SW480 (cell line): ENCODE measurements at places on chromosomes 11 and 22.

- DNase-seq, result no peak
Observed at GRCh38 chr11:85869781-85870180, 14.6 kb downstream of the CCDC83 start.

DNA sequence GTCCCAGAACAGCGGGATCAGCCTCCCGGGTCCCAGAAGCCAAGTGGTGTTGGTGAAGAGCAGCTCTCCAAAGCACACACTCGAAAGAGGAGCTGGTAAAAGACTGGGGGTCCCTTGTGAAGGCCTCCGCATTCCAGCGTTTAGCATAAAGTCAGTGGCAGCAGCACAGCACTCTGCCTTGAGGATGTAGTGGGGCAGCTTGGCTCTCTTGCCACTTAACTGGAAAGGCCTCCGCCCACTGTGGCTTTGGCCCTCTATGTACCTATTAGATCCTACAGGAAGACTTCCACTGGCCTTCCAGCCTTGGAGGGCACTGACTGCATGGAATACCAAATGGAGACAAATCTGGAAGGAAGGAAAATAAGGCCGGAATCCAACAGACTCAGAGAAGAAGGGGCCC is 1455.3 kb downstream of the BRD1 start:
- no peak for DNase-seq

- no peak for DNase-seq
Observed at GRCh38 chr22:47027766-47028165, 265.3 kb downstream of the TBC1D22A start.

DNA sequence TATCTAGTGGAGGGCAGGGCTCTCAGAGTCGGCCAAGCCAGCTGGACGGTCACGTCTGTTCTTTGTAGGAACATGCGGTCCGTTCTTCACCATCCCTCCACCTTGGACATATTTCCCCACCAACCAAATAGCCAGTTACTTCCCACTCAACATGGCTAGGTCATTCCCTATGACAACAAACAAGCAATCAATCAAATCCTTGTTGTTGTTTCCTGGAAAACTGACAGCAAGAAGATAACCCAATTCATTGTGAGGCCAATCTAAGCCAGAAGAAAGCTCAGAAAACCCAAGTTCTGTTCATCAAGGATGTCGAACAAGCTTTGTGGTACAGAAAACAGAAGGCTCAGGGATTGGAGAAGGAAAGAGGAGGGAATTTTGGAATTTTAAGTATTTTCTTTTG is 10.9 kb downstream of the PLAAT5 start:
- DNase-seq, result no peak

DNA sequence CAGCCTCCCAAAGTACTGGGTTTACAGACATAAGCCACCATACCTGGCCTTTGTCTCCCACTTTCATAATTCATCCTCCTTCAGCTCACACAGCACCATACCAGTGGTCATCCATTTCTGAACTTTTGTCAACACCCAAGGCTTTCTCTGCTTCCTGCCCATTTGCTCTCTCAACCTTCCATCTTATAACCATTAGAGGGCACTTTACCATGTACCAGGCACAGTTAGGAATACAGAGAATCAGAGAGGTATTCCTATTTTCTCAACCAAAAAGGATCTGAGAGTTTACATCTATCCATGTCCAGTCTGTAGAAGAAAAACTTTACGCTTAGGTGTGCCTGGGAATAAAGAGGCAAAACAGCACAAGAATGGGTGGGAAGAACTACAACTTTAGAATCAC is 397.6 kb downstream of the BUD13 start:
- no peak for DNase-seq

GRCh38 chr11:2882396-2883110 is 3.0 kb downstream of the CDKN1C start:
- DNase-seq, result no peak

DNA sequence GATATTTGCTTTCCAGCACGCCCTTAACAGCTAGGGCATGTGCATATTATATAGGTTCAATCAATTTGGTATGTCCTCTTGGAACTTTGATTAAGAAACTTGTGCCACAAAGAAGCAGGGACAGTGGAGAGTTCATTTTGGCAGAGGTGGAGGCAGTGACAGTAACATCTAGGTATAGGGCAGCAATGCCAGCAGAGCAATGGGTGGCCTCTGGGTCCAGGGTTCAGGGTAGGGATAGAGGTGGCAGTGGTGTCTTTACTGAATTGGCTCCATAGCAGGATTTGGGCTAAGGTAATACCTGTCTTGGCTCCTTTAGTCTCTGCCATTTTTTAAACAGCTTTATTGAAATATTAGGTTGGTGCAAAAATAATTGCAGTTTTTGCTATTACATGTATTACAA is 24.4 kb upstream of the POLD3 start:
- no peak for DNase-seq

DNA sequence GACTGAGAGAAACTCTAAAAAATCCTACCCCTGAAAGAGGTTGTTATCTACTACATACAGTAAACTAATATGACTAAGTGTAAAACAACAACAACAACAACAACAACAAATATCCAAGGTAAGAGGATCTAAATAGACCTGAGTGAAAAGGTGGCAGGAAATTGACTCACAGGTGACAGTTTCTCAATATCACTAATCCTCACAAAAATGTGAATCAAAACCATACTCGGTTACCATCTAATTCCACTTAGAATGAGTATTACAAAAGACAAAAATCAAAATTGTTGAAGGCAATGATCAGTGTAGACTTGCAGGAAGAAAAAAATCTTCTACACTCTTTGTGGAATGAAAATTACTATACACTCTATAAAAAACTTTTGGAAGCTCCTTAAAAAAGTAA is 17.5 kb downstream of the RGL4 start:
- no peak for DNase-seq

DNA sequence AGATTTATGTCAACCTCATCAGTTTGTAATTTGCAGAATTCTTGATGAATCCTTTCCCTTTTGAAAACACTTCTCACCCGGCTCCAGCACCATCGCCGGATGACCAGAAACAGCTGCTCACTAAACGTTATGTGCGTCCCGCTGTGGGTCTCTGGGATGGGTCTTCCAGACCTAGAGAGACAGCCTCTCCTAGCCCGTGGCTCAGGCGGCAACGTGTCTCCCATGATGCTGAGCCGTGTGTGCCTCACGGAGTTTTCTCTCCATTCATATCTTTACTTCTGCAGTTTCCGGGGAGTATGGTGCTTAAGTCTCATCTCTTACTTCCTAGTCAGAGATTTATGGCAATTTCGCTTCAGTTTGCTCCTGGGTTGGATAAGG is 25.0 kb upstream of the ACR start:
- DNase-seq, result no peak

DNA sequence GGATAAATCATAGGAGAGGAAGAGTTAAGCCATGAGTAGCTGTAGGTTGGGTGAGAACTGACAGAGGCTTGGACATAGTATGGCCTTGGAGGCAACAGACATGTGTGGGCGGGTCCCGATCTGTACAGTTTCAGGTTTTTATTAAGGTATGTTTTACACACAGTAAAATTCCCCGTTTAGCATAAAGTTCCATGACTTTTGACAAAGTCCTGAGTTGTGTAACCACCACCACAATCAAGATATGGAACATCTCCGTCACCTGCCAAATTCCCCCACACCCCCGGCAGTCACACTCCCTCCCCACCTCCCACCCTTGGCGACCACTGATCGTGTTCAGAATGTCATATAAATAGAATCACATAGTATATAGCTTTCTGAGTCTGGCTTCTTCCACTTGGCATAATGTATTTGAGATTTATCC is 68.1 kb downstream of the GRIK4 start:
- no peak for DNase-seq
